HCT116 (cell line): ENCODE measurements at places on chromosomes 13 and 19. TPM values are rescaled to one million over a fixed set of nuclear protein-coding genes. Genes with fewer than 3 reads are reported as not detected.

STOML3 gene
- not detected for total RNA-seq

SERTM1 gene
- not detected for total RNA-seq

CD79A gene
- total RNA-seq: 0.69 TPM

CYP2F1 gene
- total RNA-seq: not detected

NANOS3 gene
- not detected for total RNA-seq

RAB3A gene
- total RNA-seq: 10.6 TPM

CPT1C gene
- 12.0 TPM for total RNA-seq
